ENCODE measurements at places on chromosomes 2 and 18. TPM values are rescaled to one million over a fixed set of nuclear protein-coding genes. Genes with fewer than 3 reads are reported as not detected.

- no peak overlapping the region for H3K4me3 ChIP-seq
- H3K36me3 ChIP-seq = peaks cover 30% of the 10 kb centered on the region
- no peak overlapping the region for H3K27ac ChIP-seq
- peaks cover 26% of the 10 kb centered on the region for H3K4me1 ChIP-seq
- no peak for DNase-seq
Observed at GRCh38 chr2:24915175-24915574, 4.9 kb downstream of the ADCY3 start.

GRCh38 chr2:172953970-172954852, 121.4 kb upstream of the MAP3K20 start:
- DNase-seq = no peak
- no peaks in the 10 kb centered on the region for H3K27me3 ChIP-seq
- H3K4me3 ChIP-seq = no peak overlapping the region
- H3K36me3 ChIP-seq = no peaks in the 10 kb centered on the region
- no peak overlapping the region for H3K27ac ChIP-seq
- H3K4me1 ChIP-seq = no peaks in the 10 kb centered on the region

GRCh38 chr2:203578759-203579643, 43.9 kb upstream of the RAPH1 start:
- no peaks in the 10 kb centered on the region for H3K36me3 ChIP-seq
- no peaks in the 10 kb centered on the region for H3K27me3 ChIP-seq
- no peak overlapping the region for H3K27ac ChIP-seq
- H3K4me1 ChIP-seq = peaks cover 17% of the 10 kb centered on the region

- no peaks in the 10 kb centered on the region for H3K36me3 ChIP-seq
- H3K4me1 ChIP-seq = peaks cover under 1% of the 10 kb centered on the region
- no peaks in the 10 kb centered on the region for H3K27me3 ChIP-seq
- DNase-seq = no peak
Observed at GRCh38 chr2:225471039-225471438, 71.5 kb downstream of the NYAP2 start.

DNA sequence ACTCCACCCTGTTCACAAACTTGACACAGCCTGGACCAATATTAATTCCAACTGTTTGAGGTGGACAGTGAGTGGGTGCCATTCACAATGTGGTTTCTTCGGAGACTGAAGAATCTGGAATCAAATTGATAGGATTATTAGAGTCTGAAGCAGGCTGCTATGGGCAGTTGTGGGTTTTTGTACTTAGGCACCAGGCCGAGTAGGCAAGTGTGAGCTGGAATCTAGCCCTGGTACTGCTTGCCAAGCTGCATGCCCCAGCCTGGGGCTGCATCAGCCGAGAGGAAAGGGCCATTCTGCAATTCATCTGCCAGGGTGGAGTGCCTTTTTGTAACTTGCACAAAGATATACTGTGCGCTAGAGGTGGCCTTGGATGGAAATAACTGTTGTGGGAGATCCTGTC, 654.7 kb upstream of the FANCL start:
- no peak for DNase-seq
- H3K36me3 ChIP-seq = no peaks in the 10 kb centered on the region
- H3K4me1 ChIP-seq = no peaks in the 10 kb centered on the region

DNA sequence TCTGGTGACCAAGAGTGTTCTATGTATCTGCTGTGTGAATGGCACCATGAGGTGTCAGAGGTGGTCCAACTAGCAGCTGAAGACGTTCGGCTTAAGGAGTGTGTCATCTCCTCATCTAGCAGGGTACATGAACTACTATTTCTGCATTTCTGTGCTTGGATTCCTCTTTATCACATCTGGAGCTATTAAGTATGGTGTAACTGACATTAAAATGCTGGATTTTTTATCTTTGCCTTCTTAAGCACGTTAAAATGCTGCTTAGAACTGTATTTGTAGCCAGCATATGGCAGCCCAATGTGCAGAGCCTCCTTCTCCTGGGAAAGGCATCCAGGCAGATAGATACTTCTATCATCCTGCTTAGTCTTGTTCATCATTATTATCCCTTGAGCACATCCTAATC, 409.3 kb upstream of the MMADHC start:
- no peaks in the 10 kb centered on the region for H3K27me3 ChIP-seq
- no peaks in the 10 kb centered on the region for H3K4me1 ChIP-seq
- no peak overlapping the region for H3K27ac ChIP-seq
- DNase-seq = no peak
- no peak overlapping the region for H3K4me3 ChIP-seq
- H3K36me3 ChIP-seq = no peaks in the 10 kb centered on the region

Gene DYNAP
- total RNA-seq = not detected

Gene AQP12B
- total RNA-seq = not detected

Gene ESPNL
- 1.0 TPM for total RNA-seq

Gene ZEB2
- total RNA-seq = 29.4 TPM

All from Karpas-422 (cell line).